RCC 7860 (cell line): ENCODE measurements at places on chromosomes 2 and 18.

- no peak for DNase-seq
Measured at GRCh38 chr2:159998961-159999360, 63.5 kb downstream of the PLA2R1 start.

DNA sequence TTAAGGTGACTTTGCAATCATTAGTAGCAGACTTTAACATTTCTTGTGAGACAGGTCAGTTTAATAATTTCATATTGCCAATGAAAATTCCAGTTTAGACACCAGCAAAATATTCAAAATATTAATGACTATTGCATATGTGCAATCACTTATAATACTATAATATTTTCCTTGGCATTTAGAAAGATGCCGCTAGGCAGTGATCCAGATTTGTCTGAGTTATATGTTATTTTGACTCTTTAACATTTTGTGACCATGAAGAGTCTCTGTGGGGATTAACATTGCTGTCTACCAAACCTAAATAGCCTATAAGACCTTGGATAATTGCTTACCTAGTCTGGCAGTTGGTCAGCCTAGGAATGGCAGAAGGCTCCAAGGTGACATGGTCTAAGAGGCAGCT is 389.6 kb downstream of the THSD7B start:
- DNase-seq = no peak

GRCh38 chr2:12048550-12048949 is 302.1 kb downstream of the LPIN1 start:
- DNase-seq = no peak

DNA sequence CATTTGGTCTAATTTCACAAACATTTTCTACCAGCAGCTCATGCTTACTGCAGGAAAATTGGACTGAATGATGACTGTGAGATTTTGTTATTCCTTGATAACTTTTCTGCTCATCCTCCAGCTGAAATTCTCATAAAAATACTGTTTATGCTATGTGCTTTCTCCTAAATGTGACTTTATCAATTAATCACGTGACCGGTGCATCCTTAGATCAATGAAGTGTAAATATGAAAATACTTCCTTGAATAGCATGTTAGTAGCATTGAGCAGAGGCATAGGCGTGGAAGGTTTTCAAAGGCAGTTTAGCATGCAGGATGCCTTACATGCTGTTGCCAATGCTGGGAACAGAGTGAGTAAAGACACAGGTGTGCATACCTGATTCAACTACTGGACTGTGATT is 1002.5 kb downstream of the CBLN2 start:
- no peak for DNase-seq

GRCh38 chr2:15892151-15892880 is 48.0 kb upstream of the MYCN start:
- DNase-seq = no peak

- DNase-seq = no peak
Measured at GRCh38 chr2:64260817-64261216, 116.6 kb upstream of the PELI1 start.

DNA sequence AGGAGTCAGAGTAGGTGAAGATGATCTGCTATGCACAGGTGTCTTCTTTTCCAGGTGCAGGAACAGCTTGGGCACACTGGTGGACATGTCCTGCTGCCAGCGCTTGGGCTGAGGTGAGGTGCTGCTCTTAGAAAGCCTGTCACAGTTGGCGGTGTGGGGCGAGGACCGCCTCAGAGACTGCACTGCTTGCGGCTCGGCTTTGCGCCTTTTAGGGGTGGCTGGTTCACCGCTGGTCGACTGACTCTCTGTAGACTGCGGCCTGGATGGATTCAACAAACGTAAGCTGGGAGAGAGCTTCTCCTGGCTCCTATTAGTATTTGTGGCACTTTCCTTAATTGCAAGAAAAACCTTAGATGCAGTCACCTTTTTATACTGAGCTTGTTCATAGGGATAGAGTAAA is 1.7 kb downstream of the MSL3B start:
- no peak for DNase-seq

GRCh38 chr18:75199327-75199726 is 9.6 kb downstream of the PTGR3 start:
- DNase-seq = no peak

- DNase-seq = no peak
Measured at GRCh38 chr2:75634945-75635344, 11.6 kb upstream of the MRPL19 start.

GRCh38 chr2:206396211-206396610 is 47.1 kb upstream of the ADAM23 start:
- DNase-seq = no peak

DNA sequence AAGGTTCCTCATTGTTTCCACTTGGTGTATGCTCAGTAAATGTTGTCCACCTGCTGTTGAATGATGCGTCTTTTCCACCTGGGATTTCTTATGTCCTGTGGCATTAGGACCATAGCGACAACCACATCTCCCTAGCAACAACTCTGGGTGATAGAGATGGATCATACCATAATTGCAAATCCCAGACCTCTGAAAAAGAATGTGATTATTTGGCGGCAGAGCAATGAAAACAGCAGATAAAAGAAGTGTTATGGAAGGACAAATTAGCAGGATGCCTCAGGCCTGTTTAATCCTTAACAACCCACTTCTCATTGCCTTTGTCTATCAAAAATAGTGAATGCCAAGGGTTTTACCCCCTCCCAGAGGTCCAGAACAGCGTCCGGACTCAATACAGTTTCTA is 278.9 kb downstream of the TSN start:
- DNase-seq = no peak

- DNase-seq = no peak
Measured at GRCh38 chr2:5227062-5227699, 465.0 kb upstream of the SOX11 start.

DNA sequence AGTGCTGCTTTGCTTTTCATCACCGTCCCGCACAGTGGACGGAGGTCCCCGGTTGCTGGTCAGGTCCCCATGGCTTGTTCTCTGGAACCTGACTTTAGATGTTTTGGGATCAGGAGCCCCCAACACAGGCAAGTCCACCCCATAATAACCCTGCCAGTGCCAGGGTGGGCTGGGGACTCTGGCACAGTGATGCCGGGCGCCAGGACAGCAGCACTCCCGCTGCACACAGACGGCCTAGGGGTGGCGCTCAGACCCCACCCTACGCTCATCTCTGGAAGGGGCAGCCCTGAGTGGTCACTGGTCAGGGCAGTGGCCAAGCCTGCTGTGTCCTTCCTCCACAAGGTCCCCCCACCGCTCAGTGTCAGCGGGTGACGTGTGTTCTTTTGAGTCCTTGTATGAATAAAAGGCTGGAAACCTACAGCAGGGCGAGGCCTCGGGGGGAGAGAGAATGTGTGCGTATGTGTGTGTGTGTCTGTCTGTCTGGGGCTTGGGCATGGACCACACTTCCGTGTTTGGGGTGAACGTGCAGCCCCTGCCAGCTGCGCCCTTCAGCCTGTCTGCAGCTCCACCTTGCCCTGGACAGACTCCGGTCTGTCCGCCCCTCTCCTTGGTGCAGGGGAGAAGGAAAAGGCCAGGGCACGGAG is 32.3 kb downstream of the GPC1 start:
- no peak for DNase-seq

GRCh38 chr2:235278771-235279355 is 215.0 kb upstream of the AGAP1 start:
- DNase-seq = no peak

GRCh38 chr2:160132761-160133160 is 67.3 kb downstream of the ITGB6 start:
- DNase-seq = no peak

DNA sequence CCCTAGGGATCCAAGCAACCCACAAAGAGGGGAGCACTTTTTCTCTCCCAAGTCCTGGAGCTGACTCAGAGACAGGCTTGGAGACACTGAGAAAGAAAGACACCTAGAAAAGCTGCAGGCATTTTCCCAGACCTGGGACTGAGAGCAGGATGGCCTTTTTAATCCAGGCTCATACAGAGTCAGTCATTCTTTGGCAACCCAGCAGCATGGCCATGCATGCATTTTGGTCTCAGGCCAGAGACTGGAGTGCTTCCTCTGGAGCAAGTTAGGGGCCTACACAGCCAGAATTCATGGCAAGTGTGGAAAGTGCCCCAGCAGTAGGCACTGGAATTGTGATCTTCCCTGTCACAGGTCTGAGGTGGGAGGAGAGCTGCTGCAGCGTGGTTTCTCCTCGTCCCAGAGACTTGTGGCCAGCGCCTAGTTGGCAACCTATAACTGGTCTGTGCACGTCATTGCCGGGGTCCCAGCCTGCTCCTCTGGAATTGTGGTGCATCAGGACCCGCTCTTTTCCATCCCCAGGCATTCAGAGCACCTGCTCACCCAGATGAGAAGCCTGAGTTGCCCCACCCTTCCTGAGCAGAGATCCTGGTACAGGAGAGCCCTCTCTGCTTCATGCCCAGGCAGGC is 231.9 kb upstream of the RAB6C start:
- no peak for DNase-seq

DNA sequence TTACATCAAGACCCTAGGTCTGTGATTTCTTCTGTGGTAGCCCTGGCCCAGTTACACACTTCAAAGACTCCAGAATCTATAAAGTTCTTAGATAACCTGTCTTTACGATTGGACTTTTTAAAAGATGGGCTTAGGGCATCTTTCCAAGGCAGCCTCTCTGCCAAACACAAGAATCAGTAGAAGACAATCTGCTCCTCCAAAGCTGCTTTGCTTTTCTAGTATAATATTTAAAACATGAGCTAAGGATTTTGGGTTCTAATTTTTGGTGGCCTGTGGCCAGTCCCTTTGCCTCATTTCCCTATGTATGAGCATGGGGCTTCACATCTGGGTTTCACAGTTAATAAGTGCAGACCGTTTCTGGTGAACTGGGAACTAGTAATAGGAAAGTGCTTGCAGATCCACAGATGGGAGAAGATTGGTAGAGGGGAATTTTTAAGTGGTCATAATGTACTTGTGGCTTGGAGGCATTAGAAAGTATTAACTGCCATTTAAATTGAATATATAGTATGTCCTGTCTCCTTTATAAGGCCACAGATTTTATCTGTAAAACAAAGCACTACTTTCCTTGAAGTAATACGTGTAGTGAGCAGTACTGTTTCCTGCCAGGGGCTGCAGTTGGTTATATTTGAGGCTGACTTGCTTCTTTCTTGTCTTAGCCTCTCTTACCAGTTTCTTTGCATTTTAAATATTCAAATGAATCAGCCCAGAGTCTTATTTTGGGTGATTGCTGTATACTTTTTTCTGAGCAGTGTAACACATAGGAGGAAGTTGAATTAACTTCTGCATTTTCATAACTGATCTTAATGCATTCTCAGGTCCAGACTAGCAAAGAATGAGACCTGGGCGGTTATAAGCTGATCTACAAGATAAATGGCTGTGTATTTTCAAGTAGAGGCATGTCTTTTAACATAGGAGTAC is 1.5 kb downstream of the ARPC2 start:
- DNase-seq = no peak

GRCh38 chr18:1464444-1465217 is 560.0 kb downstream of the ADCYAP1 start:
- no peak for DNase-seq

DNA sequence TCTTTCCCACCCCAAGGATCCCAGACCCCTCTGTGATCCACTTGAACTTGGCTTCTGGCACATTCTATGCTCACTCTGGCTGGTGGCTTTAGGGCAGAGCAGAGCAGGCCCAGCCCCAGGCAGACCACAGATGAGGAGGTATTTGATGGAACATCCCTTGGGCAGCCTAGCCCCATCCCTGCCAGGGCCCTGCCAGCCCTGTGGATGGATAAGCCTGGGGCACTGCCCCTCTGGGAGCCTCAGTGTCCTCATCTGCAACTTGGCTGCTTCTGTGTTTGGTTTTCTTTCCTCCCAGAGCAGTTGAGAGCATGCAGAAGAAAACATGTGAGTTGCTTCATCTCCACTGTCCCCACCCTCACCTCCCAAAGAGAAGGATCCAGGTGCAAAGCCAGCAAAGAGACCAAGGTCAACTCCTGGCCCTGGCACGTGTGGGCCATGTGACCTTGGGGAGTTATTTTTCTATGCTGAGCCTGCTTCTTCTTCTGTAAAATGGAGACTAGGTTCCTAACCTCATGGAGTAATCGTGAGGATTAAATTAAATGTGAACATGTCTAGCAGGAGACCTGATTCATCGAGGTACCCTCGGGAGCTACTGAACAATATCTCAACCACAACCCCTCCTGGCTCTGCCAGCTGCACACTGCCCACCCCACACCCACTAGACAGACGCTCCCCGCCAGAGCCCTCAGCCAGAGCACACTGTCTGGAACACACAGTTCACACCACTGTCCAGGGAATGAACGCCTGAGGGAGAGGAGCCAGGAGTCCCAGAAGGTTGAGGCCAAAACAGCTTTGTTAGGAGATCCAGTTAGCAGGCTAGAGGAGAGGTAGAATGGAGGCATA is 14.6 kb upstream of the TNS1 start:
- no peak for DNase-seq

- DNase-seq = no peak
Measured at GRCh38 chr18:63145851-63146555, 173.6 kb downstream of the BCL2 start.

DNA sequence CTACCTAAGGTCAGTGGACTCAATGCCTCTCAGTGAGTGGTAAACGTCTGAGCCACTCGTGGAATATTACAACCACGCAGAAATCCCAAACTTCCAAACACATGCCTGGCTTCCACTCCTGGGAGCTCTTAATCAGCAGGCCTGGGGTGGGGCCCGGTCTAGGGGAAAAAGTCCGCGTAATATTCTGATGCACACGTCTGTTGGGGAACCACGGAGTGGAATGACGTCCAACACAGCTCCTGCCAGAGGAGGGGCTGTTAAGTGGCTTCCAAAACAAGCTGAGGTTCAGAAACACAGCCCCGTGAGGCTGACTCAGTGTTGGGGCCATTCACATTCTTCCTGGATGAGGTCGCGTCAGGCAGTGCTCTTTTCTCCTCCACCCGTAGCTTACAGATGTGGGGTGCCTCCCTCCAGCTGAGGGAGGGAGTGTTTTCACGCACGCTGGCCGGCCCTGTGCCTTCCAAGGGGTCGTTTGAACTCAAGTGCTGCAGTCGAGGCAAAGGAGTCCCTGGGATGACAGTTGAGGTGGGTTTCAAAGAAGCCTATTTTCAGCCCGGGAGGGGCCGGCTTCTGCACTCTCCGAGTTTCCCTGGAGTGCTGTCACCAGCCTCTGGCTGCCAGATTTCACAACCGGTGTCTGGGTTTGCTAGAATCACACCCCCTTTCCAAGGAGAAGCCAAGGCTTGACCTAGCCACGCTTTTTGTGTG is 73.1 kb downstream of the ACKR3 start:
- peak; percentile 94 for DNase-seq

DNA sequence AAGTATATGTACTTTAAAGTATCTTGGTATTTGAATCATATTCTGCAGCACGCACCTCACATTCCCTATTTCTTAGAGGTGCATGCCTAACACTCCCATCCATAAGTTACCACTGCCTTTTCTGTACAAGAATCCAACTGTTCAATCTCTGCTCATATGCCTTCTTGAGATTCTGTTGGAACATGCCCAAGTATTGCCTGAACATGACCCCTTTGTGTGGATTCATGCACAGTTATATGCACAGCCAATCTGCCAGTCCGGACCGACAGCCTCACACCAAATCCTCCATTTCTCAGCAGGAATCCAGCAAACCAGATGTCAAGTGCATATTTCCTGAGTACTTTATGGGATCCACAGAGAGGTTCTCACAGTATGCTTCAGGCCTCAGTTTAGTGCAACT is 222.0 kb downstream of the TMEM182 start:
- DNase-seq = no peak
